Stimulated activated CD8-positive, alpha-beta memory T cell treated with anti-CD3 and anti-CD28 coated beads, Interleukin-7, amount 100 ng/mL, for 4 hours (primary cell): ENCODE measurements at places on chromosomes 13 and 19.

GRCh38 chr13:46553886-46554858 lies 1.2 kb downstream of the LRCH1 start:
- DNase-seq, result peak; percentile 27

- DNase-seq, result no peak
These were observed 197.9 kb downstream of the SUCLA2 start for GRCh38 chr13:47803131-47803530.

DNA sequence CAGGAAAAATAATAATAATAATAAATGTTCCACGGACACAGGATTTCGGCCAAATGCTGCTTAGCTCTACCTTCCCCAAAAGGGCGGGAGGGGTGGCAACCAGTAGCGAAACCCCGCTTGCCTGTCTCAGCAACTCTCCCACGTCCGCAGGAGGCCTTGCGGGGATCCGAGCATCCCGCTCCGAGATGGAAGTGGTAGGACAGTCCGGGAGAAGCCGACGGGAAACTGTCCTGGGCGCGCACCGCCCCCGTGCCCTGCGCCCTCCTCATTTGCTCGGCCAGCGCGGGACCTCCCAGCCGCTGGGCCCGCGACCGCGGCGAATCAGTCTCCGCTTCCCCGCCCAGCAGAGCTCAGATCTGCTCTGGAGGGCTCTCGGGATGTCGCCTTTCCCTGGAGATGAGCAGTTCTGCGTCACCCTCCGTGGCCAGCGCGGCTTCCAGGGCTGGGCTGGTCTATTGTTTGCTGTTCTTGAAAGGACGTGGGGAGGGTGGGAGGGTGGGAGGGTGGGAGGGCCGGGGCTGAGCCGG lies 48.9 kb upstream of the PABPC3 start:
- DNase-seq, result no peak

DNA sequence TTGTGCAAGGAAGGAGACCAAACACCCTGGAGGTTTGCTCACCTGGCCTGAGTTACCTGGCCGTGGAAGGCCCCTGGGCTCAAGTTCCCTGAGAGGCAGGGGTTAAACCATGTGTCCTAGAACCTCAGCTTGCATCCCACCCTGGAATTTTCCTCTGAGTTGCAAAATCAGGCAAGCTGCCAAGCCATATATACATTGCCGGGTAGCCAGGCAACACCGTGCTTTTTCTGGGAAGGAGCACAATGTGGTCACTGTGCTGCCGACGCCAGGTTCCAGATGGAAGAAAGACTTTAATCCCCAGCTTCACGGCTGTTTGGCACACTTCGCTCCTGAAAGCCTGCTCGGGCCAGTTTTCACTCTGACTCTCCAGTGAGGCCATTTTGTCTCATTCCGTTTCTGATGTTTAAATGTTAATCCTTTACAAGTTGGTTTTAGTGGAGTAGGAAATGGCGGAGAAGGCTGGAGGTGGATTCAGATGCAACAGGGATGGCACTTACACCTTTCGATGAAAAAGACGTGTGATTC lies 60.1 kb upstream of the PEG3 start:
- no peak for DNase-seq

GRCh38 chr13:114074671-114075315 lies 57.6 kb downstream of the RASA3 start:
- DNase-seq, result no peak

- DNase-seq, result no peak
These were observed 42.4 kb downstream of the ZIC2 start for GRCh38 chr13:100024023-100024422.

DNA sequence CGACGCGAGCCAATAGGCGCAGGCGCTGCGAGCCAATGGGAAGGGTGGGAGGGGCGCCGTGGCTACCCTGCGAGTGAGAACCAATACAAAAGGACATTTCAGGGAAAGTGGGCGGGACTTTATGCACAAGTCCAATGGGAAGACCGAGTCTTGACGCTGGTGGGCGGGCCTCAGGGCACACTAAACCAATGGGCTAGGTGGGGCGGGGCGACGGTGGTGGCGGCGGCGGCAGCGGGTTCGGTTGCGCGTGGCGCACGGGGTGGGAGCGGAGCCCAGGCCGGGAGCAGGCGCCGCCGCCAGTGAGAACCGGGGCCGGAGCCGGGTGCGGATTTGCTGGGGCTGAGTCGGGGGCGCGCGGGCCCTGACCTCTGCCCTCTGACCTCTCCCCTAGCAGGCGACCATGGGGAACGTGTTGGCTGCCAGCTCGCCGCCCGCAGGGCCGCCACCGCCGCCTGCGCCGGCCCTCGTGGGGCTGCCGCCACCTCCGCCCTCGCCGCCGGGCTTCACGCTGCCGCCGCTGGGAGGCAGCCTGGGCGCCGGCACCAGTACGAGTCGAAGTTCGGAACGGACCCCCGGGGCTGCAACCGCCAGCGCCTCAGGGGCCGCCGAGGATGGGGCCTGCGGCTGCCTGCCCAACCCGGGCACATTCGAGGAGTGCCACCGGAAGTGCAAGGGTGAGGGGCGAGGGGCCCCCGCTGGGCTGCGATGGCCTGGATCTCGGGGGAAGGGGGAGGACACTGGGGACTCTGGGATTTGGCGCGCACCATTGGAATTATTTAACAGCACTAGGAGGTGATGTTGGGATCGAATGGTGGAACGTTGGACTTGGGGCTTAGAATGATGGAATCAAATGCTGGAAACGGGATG lies at the start of gene TOMM40:
TSS of gene TOMM40 (plus strand) at position 239 of the 867 bp plus-strand sequence. CDS start at position 401, 162 bp downstream.
- no peak for DNase-seq

GRCh38 chr13:111388851-111389500 lies 68.5 kb downstream of the TEX29 start:
- no peak for DNase-seq

GRCh38 chr13:70817576-70817975 lies 709.3 kb upstream of the KLHL1 start:
- DNase-seq, result no peak

GRCh38 chr19:45645068-45645630 lies 6.0 kb upstream of the EML2 start:
- no peak for DNase-seq

DNA sequence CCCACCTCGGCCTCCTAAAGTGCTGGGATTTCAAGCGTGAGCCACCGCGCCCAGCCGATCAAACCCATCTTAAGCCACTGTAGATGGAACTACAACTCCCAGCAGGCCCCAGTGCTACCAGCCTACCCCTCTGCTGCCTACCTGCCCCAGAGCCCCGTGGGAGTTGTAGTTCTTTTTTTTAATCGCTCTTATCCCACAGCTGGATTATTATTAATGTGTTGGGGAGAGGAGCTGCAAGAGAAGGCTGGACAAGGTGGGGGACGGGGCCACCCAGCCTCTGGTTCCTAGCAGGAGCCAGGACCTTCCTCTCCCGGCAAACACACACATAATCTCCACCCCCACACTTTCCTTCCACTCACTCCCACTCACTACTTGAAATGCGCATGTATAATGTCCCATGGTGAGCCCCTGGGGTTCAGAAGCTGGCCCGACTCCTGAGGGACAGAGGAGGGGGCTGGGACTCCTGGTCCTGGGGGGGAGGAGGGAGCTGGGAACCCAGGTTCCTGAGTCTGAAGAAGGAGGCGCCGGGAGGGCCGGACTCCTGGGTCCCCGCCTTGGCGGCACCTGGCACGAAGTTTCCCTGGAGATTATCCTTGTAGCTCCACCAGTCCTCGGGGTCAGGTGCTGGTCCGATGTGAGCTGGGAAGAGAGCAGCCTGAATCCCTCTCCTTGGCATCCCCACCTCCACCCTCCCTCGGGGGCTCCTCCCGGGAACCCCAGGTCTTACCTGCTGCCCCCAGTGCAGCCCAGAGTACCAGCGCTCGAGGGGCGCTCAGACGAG lies 958 bp downstream of the CA11 start:
- peak; percentile 60 for DNase-seq

DNA sequence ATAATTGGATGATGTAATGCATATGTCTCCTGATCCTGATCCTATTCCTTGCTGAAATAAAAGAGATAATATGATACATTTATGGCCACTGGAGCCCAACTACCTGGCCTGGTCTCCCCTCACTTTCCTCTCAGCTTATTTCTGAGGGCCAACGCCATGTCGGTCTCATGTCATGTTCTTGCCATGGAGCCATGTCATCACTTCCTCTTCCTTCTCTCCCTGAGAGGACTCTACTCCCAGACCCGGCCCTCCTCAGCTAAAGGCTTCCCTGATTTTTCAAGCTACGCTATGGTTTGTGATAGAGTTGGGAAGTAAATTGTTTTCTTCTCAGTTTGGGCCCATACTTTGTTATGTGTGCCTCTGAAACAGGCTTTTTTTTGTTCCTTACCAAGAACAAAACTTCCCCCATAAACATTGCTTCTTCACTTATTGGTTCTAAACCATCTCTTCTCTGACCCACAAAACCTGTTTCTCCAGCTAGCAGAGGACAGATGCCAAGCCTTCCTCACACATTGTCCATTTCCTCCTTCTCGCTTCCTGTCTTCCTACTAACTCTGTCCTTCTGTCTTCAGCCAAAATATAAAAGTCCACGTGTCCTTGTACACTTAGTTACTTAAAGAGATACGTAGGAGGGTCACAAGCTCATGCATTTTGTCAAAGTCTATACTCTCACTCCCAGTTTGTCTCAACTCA lies 319.9 kb upstream of the DACH1 start:
- no peak for DNase-seq

- no peak for DNase-seq
These were observed 77.7 kb downstream of the ZNF726 start for GRCh38 chr19:23992348-23992747.

DNA sequence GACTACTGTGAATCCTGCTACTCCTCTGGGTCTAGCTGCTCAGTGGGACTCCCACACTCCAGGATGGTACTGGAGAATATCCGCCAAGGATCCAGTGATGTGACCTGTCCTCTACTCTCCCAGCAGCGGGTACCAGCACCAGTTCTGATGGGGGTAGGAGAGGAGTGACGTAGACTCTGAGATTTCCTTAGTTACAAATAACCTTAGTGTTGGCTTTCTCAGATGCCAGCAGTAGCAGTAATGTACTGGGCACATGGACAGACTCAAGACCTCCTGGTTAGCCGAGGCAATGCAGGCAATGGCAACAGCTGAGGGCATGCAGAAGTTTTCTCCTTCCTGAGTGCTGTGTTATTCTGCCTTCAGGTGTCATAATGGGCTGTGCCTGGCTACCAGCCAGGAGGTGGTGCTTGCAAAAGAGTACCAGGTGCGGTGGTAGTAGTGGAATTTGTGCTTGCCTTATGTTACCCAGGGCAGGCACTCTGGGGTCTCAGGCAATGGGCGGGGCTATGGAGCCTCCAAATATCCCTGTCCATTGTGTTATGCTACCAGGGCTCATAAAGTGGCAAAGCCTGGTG lies 105.3 kb upstream of the KLF5 start:
- no peak for DNase-seq

DNA sequence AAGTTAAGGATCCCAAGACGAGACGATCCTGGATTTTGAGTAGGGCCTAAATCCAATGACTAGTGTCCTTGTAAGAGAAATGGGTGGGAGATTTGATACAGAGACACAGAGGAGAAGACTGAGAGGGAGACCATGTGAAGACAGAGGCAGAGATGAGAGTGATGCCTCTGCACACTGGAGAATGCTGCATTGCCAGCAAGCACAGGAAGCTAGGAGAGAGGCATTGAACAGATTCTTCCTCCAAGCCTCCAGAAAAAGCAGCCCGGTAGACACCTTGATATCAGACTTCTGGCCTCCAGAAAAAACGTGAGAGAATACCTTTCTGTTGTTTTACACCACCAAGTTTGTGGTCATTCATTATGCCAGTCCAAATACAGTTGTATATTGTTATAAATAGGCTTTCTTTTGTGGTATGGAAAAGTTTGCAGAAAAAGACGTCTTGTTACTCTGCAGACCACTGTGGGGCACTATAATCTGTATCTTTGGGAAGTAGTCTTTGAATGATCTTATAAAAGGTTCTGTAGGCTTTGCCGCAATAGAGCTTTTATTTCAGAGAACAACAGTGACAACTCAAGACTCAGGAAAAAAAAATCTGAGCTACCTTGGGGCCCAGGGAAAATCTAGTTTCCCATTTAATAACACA lies 17.9 kb upstream of the RFC3 start:
- no peak for DNase-seq

DNA sequence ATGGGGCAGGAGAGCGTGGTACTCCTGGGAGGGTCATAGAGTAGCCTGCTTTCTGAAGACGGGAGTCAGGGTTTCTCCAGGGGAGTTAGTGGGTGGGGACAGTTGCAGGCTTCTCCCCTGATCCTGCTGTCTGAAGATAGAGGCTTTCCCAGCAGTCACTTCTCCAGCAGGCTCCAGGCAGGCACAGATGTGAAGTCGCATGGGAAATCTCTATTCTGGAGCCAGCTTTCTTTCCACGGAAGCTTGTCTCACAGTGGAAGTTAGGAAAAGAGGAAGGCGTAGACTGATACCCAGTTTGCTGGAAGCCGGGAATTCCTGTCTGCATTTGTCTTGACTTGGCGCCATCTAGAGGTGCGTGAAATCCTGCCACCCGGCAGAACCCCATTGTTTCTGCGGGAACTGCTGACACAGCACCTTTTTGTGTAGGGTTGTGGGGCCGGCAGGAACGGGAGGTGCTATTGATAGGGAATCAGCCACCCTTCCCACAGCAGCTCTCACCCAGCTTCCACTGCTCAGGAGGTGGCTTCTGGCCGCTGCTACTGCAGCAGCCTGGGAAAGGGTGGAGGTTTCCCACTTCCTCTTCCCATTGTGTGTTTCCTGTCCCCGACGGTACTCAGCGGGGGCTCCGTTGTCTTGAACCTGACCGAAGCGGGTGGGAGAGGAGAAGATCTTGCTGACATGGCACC lies 28.5 kb upstream of the NPAS1 start:
- peak; percentile 40 for DNase-seq

- DNase-seq, result peak; percentile 31
These were observed 9.7 kb downstream of the CTU1 start for GRCh38 chr19:51098365-51099046.

GRCh38 chr19:32651729-32652140 lies 23.2 kb downstream of the ANKRD27 start:
- no peak for DNase-seq

DNA sequence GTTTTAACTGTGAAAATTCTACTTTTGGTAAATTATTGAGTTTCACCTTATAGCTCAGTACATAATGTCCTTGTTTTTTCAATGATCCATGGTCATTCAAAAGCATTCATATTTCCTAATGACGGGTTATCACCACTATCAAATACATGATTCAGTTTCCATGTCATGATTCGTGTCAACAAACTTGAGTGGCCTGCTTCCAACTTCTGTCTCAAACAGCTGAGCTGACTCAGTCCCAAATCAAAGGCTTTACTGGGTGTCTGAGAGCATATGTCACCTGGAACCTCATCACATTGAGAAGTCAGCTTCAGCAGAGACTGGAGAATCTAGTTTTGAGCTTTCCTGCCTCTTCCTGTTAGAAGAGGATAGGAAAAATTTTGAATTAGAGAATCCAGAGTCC lies 40.3 kb upstream of the SGCG start:
- DNase-seq, result no peak

DNA sequence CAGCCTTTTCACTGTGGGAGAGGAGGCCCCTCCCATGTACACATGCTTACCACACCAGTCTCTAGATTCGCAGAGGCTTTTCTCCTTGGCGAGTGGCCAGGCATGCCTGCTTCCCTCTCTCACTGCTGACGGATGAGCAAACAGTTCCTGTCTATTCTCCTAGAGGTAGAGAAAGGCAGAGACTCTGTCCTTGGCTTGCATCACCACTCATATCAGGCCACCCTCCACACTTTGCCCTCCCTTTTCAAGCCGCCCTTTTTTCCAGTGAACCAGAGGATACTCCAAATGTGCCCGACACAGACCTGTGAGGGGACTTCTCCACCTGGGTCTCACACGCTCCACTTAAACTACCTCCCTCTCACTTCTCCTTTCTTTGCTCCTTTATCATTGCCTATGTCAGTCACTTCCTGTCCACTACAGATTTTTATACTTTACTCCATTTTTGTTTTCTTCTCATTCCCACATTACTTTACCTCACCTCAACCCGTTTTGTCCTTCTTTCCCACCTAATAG lies 284.6 kb downstream of the DNAJC15 start:
- DNase-seq, result no peak
